ENCODE measurements at places on chromosomes 2 and 18.

GRCh38 chr2:152743002-152743401 lies 24.6 kb downstream of the ARL6IP6 start:
- DNase-seq: no peak

DNA sequence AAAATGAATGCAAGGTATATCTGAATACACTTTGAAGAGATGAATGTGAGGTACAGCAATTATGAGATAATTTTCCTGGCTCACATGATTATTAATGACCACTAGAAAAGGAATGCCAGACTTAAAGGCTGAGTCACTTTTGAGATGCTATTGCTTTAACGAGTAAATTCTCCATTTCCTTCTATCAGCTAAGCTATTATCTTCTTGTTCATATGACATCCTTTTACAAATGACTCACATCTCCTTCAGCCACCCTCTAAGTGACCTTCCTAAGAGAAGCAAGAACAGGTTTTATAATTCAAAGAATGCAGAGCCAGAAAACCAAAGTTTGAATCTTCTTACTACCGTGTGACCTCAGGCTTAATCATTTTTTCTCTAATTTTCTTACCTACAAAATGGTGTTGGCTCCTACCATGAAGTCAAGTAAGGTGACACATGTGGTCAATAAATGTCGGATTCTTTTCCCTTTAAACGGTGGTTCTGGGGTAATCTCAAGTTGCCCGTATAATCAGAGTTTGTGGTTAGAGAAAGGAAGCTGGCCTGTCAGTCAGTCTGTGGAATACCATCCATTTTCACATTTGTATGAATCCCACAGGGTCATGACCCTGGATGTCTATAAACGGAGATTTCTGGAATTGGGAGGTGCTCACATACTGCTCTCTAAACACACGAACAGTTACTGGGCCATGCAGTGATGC lies 184.0 kb upstream of the PID1 start:
- DNase-seq: no peak

DNA sequence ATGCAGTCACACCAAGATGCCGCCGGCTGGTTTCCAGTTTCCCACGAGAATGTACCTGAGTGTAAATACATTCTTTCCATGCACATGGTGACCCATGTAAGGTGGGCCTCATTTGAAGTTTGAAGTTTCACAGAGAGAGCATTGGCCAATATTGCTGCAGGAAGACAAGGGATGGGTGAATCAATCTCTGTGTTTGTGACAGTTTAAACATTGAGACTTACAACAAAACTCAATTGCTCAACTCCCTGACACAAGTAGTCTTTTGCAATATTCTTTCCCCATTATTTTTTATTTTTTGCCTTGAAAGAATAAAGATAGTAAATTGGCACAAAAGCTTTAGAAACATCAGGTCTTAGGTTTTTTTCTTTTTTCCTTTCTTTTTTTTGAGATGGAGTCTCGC lies 5.1 kb downstream of the SERPINB2 start:
- DNase-seq: no peak

DNA sequence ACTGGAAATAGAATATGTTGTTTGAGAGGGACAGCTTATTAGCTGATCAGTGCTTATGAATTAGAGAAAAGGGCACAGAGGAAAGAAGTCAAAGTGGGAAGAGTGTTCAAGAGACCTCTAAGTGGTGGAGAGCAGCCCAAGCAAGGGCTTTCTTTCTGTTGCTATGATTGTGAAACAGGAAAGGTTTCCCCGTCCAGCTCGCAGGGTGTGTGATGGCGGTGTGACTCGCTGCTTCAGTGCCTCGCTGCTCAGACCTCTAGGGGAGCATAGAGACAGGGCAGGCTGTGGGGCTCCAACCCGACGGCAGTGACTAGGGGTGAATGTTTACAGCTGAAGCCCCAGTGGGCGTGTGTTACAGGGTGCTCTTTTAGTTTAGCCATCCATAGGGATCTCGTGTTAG lies 166.5 kb upstream of the COPS8 start:
- no peak for DNase-seq

- no peak for DNase-seq
Measured at GRCh38 chr2:240469239-240469636, 33.8 kb downstream of the GPC1 start.

DNA sequence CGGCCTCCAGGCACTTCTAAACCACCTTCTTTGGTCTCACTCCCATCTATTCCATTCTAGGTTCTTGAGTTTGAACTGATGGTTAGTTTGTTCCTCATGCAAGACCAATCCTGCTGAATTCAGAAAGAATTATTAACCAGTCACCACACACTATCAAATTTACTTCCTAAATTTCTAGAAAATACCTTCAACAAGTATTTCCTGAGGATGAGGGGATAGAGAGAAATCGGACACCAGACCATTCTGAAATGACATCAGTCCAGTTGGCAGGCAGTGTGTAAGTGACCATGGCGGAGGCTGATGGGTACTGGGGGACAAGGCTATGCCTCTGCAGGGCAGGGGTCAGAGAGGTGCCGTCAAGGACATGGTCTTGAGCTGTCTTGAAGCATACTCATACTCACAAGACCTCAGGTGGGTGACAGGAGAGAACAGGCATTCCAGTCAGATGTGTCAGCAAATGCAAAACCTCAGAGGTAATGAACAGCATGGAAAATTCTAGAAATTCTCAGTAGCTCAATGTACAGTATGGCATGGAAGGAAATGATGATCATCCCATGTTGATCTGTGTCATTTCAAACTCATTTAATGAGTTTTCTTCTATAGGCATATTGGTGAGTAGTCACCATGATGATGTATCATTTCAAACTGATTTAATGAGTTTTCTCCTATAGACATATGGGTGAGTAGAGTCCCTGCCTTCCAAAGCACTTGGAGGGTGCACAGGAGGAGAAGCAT lies 119.6 kb downstream of the DDX1 start:
- no peak for DNase-seq

DNA sequence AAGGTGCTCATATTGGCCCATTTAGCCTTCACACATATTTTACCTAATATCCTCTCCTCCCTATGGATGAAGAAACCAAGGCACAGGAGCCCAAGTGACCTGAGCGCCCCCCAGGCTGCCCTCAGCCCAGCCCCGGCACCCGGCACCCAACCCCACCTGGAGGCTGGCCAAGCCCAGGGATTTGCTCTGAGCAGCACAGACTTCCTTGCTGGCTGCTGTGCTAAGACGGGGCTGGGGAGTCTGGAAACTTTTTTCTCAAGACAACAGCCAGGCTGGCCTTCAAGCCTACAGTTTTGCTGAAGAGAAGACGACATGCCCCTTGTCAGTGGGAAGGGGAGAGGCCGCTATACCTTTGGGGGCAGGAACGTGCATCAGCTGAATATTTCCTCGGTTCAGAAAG lies 52.7 kb upstream of the LAMA1 start:
- DNase-seq: no peak

DNA sequence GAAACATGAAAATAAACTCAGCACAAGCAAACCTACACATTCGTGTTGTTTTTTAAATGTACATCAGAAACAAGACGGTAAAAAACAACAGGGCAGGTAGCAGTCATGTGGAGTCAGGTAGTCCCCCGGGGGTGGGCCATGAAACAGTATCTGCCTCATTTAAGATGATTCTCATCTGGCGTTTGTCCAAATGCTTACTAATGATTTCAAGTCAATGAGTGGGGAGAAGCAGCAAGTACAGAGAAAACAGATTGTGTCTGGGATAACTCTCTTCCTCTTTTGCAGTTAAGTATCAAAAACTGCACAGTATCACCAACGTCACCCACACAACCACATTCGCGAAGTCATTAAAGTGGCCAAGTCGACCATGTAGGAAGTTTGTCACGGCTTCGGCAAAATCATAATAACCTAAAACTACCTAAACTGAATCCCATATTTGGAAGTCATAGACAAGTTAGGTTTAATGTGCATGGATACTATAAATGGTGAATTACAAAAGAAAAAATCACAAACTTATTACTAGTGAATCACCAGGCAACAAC lies 1.3 kb downstream of the LAPTM4A start:
- no peak for DNase-seq

- DNase-seq: no peak
Measured at GRCh38 chr2:125479143-125479636, 1176.8 kb upstream of the GYPC start.

- no peak for DNase-seq
Measured at GRCh38 chr2:10911291-10912075, at the start of gene KCNF1. Gene KCNF1, plus strand, starts transcription at chr2:10911934. Its CDS starts 493 bp downstream, at chr2:10912427.

DNA sequence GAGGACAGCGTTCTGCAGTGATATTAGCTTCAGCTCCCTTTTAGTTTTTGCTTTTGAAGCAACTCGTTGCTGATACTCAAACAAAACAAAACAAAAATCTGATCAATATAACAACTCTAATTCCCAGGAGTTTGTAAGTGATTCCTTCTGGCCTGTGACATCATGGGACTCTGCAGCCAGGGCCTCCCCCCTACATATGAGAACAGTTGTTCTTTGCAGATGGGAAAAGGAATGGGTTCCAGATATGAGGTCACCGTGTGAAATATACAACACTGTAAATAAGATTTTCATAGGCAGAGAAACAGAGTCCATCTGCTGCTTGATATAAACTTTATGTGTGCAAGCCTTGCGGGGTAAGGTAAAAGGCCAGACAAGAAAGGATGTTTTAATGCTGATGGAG lies 56.7 kb downstream of the DIS3L2 start:
- no peak for DNase-seq

- DNase-seq: no peak
Measured at GRCh38 chr18:58525928-58526424, 102.9 kb downstream of the ALPK2 start.

GRCh38 chr2:198657512-198658121 lies 800.1 kb downstream of the SATB2 start:
- DNase-seq: no peak

DNA sequence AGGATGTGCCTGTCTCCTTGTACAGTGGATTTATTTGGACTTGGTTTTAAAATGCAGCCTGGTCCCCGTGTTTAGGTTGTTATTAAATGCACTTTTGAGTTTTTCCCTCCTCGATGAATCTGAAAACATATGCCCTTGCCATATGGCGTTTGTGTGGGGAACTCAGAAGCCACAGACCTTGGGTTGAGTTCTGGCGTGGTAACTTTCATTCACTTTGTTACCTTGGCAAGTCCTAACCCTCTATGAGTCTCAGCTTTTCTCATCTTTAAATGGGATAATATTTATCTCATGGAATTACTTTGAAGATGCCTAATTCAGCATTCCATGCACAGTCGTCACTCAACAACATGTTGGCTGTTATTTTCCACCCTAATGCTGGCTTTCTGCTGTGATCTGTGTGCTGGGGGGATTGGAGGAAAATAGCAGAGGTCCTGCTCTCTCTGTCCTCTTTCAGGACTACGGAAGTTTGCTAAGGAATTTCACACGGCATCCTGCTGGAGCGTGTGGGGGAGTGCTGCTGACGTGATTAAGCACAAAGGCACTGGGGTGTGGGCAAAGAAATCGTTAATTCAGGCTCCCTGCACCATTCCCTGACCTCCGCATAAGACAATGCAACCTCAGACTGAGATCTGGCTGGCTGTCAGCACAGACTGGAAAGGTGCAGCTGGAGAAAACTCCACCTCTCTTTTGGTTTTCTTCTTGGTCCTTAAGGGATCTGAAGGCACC lies 61.7 kb downstream of the LDLRAD4 start:
- no peak for DNase-seq

DNA sequence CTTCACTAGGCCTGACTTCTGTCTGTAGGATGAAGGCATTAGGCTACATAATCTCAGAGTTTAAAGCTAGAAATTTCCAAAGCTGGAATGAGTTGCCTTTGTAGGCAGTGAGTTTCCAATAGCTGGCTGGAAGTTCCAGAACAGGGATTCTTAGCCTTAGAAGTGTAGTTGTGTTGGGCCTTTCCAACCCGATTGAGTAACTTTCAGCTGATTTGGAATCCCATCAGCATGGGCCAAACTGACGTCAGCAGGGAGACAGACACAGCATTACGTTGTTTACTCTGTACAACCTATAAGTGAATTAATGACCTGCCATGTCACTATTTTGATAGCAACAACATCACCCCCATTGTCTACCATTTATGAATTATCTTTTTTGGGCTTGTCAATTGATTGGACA lies 56.9 kb downstream of the SETBP1 start:
- DNase-seq: no peak

DNA sequence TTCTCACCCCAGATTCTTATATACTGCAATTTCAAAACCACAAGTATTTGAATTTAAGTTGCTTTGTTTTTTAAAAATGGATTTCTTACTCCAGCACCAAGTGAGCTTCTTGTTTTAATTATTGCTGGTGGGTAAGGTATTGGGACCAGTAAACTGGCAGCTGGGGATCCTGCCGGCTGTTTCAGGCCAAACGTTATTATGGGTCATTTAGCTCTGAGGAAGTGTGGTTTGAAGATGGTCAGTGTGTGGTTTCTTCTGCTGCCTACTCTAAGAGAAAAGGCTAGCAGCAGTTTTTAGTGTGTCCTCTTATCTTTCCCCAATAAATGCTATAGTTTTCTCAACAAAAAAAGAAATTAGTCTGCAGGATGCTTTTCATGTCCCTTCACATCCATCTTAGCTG lies 30.6 kb downstream of the CFAP221 start:
- DNase-seq: no peak

GRCh38 chr18:35680139-35680551 lies 98.6 kb downstream of the GALNT1 start:
- no peak for DNase-seq

- DNase-seq: no peak
Measured at GRCh38 chr2:180823546-180824141, 156.8 kb upstream of the UBE2E3 start.

GRCh38 chr2:37585295-37585908 lies 86.0 kb downstream of the CDC42EP3 start:
- DNase-seq: no peak

- no peak for DNase-seq
Measured at GRCh38 chr2:86011449-86011941, 94.2 kb downstream of the POLR1A start.

GRCh38 chr18:69401226-69401971 lies 711 bp downstream of the DOK6 start:
- DNase-seq: no peak

- no peak for DNase-seq
Measured at GRCh38 chr2:95374029-95374428, 28.5 kb upstream of the FAHD2A start.

DNA sequence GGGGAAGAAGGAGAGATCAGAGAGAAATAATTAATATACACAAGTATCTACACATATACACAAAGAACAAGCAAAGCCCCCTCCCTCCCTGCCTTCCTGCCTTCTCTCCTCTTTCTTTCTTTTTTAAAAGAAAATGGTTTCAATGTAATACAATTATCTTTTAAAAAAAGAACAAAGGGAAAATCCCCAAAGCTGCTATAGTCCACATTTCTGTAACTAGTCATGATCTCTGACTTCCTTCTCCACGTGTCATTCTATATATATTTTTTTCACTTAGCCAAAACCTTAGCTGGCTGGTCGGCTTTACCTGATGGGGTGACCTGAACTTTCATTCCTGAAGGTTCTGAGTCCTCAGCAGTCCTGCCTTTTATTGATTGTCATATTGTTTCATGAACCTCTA lies 44.3 kb downstream of the MAP3K20 start:
- no peak for DNase-seq

DNA sequence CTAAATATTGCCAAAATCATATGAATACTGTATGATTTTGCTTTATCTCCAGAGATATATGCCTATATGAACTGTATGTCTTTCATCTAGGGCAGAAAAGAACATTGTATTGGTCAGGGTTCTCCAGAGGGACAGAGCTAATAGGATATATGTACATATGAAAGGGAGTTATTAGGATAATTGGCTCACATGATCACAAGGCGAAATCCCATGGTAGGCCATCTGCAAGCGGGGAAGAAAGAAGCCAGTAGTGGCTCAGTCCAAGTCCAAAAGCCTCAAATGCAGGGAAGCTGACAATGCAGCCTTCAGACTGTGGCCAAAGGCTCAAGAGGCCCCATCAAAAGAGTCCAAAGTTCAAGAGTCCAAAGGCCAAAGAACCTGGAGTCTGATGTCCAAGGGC lies 209.9 kb downstream of the RNF144A start:
- no peak for DNase-seq

- no peak for DNase-seq
Measured at GRCh38 chr2:126317790-126318431, 338.0 kb upstream of the GYPC start.
